ENCODE measurements at places on chromosomes 11 and 22.

DNA sequence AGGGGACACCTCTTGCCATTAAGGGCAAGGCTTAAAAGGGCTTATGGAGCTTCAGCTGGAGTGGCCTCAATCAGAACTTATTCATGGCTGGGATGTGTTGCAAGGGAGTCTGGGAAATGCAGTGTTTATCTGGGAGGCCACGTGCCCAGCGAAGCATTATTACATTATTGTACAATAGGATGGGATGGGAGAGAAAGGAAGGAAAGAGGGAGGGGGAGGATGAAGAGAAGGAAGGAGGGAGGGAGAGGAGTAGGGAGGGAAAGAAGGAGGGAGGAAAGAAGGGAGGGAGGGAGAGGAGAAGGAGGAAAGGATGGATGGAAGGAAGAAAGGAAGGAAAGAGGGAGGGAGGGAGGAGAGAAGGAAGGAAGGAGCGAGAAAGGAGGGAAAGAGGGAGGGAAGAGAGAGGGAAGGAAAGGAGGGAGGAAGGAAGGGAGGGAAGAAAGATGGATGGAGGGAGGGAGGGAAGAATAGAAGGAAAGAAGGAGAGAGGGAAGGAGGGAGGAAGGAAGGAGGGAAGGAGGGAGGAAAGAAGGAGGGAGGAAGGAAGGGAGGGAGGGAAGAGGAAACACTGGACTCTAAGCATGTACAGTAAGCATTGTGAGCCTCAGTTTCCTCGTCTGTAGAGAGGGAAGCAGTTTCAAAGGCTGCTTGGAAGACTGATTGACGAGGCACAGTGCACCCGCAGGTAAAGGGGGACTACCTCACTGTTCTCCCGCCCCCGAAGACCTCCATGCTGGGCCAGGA is 62.2 kb downstream of the MYEOV start:
- no peak for DNase-seq

DNA sequence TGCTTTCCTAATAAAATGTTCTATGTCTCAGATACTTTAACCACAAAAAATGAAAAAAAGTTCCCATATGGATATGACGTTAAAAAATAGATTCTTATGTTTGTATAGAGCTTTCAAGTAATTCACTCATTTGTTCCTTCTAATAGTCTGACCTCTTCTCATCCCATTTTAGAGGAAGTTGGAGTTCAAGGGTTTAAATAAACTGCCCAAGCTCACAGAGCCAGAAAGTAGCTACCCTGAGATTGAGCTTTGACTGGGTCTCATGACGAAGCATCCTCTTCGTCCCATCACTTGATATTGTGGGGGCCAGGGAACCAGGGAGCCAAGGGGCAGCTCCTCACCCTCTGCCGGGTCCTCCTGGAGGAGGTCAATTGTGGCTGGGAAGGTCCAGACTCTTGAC is 116.3 kb downstream of the CCDC81 start:
- DNase-seq, result no peak

GRCh38 chr11:106917973-106918372 is 100.3 kb downstream of the GUCY1A2 start:
- DNase-seq, result no peak

DNA sequence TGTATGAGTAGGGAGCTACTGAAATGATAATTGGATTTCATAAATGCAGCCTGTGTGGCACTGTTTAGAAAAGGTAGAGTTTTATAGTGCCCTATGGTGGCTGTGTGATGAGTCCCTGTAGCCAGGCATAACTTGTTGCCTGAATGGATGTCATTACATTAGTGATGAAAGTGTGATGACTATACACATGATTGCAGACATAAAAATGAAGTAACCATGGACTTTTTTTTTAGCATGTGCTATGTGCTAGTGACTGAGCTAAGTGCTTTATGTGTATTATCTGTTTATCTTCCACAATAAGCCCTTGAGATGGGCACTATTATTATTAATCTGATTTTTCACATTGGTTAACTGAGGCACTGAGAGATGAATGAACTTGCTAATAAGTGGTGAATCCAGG is 13.5 kb upstream of the GRAMD1B start:
- DNase-seq, result no peak

DNA sequence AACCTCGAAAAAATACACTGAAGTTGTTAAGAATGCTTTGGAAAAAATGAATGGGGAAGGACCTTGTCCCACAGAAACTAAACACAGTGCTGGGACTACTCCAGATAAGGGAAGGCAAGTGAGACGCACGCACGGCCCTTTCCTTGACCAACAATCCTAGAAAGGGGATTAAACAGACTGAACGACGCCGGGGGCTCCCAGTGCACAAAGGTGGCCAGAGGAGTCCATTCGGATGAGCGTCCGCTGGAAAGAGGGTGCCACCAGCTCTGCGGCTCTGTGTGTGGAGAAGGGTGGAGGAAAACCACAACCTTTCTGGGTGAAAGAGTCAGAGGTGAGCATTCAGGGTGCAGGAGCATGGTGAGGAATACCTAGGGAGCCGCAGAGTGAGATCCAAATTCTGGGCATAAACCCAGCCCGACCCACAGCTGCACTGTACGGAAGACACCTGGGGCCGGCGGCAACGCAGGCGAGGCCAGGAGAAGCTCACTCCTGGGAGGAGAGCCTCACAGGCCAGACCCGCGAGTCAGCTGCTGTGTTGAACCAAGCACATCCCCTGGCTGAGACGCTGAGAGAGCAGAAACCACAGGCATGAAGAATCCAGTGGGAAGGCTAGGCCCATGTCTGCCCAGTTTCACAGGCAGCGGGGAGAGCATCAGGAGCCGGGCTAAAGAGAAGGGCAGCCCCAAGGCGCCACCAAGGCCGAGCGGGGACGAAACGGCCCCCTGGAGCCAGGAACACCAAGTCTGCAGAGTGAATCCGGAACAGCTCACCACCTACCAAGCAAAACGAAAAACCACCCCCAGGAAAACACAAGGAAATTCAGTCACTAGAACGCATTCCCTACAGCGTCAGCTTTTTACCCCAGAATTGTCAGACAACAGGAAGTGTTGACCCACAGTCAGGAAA is 177.1 kb downstream of the BRD1 start:
- DNase-seq, result no peak

Data from GOT3 (cell line).